Germinal center (tissue), 1 donor: ENCODE measurements at places on chromosomes 5 and 9.

GRCh38 chr5:37182667-37183066 is 66.5 kb downstream of the CPLANE1 start:
- no peak for DNase-seq

- no peak for DNase-seq
Observed at GRCh38 chr5:151950706-151951105, 26.1 kb upstream of the GLRA1 start.

DNA sequence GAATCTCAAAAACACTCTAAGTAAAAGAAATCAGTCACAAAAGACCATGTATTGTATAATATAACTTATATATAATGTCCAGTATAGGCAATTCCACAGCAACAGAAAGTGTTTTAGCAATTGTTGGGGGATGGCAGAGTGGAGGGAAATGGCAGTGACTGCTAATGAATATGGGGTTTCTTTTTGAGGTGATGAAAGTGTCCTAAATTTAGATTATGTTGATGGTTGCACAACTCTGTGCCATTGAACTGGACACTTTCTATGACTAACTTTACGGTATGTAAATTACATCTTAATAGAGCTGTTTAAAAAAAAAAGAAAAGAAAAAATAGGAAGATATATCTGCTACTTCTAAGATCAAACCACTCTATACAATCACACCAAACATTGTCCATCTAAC is 124.9 kb upstream of the ZNF462 start:
- DNase-seq, result no peak

DNA sequence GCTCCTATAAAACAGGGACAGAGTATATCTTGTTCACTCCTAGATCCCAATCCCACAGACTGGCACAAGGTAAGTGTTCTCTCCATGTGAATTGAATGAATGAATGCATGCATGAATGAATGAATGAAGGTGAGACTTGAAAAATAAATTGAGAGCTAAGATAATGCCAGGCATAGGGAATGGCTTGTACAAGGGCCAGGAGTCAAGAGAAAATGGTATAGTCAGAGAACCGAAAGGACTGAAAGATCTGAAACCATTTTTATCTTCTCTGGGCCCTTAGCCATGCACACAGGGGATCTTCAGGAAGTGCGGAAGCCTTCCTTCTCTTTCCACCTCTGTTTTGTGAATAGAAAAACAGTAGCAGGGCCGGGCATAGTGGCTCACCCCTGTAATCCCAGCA is 48.4 kb upstream of the FABP6 start:
- no peak for DNase-seq

GRCh38 chr9:7402334-7403027 is 397.1 kb downstream of the DMAC1 start:
- DNase-seq, result no peak

- DNase-seq, result no peak
Observed at GRCh38 chr5:82772281-82772680, 304.9 kb downstream of the TMEM167A start.

DNA sequence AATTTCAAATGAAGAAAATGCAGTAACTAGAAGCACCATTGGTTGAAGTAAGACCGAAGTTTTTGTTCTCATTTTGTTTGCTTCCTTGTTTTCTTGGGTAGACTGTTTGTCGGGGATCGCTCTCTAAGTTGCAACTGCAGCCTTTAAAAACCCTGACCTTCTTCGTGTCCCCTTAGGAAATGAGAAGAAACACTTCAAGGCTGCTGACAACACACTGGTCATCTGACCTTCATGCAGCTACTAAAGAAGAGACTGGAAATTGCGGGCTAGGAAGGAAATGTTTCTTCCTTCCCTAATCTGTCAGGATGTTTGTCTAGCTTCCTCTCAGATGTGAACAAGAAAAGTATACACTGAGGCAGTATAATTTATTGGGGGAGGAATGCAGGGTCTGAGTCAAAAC is 50.7 kb upstream of the CHSY3 start:
- no peak for DNase-seq

- no peak for DNase-seq
Observed at GRCh38 chr9:90999425-91000397, 198.1 kb downstream of the SYK start.

- DNase-seq, result no peak
Observed at GRCh38 chr5:161851691-161852299, 3.9 kb downstream of the GABRA1 start.

DNA sequence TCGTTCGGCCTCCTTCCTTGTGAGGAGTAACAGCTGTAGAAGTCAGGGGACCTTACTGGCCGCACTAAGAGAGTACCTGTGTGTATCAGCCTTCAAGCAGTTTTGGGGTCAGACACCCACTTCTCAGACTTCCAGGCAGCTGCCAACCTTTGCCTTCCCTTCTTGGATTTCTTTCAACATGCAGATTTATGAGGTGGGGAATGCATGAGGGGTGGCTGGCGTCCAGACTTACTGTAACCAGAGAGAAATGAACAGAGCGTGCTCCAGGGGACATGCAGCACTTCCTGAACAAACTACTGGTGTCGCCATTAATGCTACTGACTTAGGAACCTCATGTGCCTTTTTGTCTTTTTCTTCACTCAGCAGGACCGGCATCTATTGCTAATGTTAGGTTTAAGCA is 46.7 kb downstream of the INSYN2B start:
- DNase-seq, result no peak

GRCh38 chr9:17833846-17834245 is 255.0 kb downstream of the SH3GL2 start:
- DNase-seq, result no peak

DNA sequence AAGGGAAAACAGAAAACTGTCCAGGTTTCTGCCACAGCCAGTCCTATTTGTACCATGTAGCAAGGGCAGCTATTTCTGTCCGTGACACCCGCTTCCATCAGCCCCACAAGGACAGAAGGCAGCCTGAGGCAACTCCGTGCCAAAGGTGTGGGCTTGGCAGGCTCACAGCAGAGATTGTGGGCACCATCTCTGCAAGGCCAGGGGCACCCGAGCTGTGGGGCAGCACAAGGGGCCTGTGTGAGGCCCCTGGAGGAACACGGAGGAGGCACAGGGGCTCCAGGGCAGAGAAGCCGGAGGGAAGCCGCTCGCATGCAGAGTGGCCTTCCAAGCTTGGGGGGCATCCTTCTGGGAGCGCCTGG is 43.5 kb downstream of the COL23A1 start:
- DNase-seq, result no peak

DNA sequence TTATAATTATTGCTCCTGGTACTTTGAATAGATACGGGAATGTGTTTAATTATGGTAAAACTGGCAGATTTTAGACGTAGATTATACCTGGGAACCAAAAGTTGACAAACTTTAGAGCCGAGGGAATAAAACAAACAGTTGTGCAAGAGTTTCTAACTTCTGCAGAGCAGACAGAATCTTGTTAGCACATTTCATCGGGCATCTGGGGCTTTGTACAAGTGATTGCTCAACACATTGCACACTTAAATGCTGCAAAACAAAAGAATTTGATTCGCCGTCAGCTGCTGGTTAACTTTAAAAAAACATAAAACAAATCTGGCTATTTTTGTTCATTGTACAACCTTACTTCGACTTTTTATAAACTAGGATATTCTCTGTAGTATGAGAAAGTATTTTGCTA is 398.1 kb downstream of the MAN2A1 start:
- DNase-seq, result no peak

DNA sequence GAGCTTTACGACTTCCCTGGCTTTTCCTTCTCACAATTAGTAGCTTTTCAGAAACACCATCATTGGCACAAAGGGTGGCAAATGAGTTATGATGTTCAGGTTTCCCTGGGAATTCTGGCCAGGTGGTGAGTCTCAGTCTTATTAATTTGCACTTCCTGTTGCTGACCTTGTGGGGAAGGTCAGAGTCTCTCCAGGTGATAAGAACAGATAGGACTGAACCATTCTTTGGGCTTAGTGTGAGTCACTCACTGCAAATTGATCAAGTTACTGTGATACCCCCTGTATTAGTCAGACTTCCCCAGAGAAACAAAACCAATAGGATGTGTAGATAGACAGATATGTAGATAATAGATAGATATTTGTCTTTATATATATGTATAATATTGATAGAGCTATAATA is 53.8 kb upstream of the RANBP3L start:
- no peak for DNase-seq

- no peak for DNase-seq
Observed at GRCh38 chr5:150147670-150148069, 8.0 kb downstream of the PDGFRB start.

- no peak for DNase-seq
Observed at GRCh38 chr5:89668821-89669220, 740.7 kb downstream of the CETN3 start.

- no peak for DNase-seq
Observed at GRCh38 chr5:87399720-87400119, 13.0 kb downstream of the CCNH start.

DNA sequence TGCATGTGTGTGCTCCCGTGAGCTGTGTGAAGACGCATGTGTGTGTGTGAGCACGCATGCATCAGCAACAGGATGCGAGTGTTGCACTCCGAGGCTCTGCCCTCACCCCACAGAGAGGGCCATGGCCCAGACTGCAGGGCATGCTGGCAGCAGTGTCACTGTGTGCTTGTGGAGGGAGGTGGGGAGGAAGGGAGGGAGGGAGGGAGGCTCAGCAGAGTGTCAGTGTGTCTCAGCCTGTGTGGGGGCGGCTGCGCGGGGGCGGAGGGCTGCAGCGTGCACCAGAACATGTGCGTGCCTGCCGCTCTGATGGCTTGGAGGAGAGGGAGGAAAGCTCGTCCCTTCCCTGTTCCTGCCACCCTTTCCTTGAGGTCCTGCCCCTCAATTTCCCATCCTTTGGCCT is 5.3 kb downstream of the CAMK2A start:
- no peak for DNase-seq

GRCh38 chr9:80698725-80699410 is 990.5 kb downstream of the TLE1 start:
- DNase-seq, result no peak
